ENCODE measurements at places on chromosomes 11 and 22.

DNA sequence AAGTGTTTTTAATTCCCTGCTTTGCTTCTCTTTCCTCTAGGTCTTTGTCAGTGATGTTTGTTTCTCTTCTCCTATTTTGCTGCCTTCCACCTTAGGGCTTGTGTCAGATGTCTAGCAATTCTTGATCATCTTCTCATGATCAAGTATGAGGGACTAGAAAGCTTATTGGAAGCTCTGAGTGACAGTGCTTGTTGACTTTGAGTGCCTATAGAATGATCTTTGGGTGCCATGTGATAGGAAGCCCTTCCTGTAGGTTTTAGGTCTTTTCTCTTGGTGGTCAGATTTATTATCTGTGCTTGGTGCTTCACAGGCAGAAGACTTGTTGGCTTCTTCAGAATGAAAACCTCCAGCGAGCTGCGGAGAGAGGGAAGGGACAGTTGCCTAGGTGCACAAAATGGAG lies 43.1 kb downstream of the BSX start:
- no peak for DNase-seq

DNA sequence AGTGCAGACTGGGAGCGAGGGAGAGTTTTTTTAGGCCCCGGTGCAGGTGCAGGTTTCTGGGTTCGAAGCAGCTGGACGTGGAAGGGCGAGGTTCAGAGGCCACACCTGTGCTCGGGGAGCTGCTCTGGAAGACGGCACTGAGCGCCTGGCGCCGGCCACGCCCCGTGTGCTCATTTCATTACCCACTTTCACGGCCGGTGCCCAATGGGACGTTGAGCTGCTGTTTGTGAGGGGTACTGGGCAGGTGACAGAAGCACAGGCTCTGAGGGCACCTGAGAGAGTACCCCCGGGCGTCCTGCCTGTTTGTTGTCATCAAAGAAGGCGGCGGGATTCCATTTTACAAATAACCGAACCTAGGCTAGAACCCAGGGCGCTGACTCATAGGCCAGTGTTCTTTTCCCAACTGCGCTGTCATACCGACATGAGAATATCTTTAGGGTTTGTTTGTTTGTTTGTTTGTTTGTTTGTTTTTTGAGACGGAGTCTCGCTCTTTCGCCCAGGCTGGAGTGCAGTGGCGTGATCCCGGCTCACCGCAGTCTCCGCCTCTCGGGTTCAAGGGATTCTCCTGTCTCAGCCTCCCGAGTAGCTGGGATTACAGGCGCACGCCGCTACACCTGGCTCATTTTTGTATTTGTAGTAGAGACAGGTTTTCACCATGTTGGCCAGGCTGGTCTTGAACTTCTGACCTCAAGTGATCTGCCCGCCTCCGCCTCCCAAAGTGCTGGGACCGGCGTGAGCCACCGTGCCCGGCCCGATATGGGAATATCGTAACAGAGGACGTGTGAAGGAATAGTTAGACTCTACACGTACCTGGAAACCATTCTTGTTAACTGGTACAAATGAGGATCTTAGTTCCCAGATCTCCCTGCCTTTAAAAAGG lies 16.6 kb upstream of the SPTBN2 start:
- DNase-seq = no peak

GRCh38 chr11:73201249-73201648 lies 16.8 kb upstream of the P2RY2 start:
- no peak for DNase-seq

DNA sequence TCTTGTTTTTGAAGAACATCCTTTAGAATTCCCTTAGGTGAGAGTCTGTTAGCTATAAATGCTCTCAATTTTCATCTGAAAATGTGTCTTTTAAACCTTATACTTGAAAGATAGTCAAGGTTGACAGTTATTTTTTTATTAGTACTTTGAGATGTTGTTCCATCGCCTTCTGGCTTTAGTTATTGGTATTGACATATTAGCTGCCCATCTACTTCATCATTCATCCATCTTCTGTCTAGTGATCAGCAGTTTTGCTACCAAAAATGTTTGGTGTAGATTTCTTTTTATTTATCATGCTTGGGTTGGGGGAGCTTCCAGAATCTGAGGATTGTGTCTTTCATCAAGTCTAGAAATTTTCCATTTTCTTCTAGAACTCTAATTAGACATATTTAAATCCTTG lies 3.3 kb upstream of the CD6 start:
- no peak for DNase-seq

- no peak for DNase-seq
Measured at GRCh38 chr11:118530683-118531596, at the start of gene TMEM25. Gene TMEM25, plus strand, starts transcription at chr11:118531192. Its CDS starts 610 bp downstream, at chr11:118531802.

DNA sequence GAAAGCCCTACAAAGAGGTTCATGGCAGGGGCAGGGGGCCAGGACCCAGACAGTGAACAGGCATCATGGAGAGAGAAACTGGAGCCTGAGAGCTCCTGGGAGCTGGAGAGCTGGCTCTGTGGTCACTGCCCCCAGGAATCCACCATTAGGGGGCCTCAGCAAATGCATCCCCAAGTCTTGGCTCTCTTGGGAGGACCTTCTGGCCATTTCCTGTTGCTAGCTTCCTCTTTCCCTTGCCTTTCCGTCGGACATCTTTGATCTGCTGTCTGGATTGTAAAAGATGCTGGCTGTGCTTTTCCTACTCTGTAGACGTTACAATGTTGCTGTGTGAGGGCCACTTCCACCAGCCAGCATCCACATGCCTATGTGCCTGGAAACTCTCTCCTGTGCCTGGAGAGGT lies 7.1 kb upstream of the CRYBB2 start:
- DNase-seq = peak; percentile 30

DNA sequence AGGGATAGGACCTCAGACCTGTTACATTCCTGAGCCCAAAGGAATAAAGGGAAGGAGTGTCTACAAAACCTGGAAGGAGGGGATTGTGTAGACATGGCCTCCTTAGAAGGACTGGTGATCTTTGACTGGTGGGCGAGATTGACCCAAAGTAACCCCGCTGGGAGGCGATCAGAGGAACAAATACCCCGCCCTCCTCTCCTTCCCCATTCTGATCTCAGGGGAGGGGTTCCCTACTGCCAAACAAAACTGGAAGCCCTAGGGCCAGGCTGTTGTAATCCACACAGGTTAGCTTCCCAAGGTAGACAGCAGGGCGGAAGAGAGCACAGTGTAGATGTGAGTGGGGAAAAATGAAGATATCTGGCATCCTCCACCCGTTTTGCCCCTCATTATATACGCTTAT lies 24.7 kb downstream of the NCF4 start:
- no peak for DNase-seq

DNA sequence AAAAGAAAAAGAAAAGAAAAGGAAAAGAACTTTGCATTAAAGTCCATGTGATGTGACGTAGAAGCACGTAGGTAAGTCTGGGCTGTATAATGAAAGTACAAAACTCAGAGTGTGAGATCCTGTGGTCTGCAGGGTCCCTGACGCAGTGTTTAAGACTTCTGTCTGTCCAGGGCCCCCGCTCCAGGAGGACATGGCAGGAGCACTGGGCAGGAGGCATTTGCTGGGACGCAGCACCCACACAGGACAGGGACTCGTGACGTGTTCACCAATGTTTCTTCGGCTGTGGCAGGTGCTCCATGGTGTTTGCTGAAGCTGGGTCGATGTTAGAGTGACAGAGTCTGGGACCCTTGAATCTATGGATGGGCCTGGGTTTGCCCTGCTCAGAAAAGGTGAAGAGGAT lies 348.1 kb downstream of the BRD1 start:
- no peak for DNase-seq

GRCh38 chr11:64998690-64999431 lies 2.1 kb upstream of the BATF2 start:
- no peak for DNase-seq

DNA sequence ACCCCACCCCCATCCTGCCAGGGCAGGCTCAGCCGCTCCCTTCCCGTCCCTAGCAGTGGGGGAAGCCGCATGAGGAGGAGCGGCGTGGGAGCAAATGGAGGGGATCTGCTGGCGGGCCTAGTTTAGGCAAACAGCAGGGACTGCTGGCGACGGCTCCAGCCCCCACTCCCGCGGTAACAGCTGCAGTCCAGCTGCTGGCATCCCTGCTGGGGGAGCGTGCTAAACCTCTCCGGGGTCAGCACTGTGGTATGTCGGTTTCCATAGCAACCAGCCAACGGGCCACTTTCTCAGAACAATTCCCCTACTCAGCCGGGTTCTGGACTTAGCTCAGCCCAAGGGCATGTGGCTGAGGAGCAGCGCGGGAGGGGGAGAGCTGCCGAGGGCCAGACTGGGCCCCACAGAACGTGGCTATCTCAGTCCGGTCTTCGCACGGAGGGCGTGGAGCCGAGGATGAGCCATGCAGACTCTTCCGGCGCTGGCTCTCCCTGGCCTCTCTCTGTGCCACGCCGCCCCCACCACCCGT lies 98.8 kb downstream of the PKNOX2 start:
- DNase-seq = no peak

DNA sequence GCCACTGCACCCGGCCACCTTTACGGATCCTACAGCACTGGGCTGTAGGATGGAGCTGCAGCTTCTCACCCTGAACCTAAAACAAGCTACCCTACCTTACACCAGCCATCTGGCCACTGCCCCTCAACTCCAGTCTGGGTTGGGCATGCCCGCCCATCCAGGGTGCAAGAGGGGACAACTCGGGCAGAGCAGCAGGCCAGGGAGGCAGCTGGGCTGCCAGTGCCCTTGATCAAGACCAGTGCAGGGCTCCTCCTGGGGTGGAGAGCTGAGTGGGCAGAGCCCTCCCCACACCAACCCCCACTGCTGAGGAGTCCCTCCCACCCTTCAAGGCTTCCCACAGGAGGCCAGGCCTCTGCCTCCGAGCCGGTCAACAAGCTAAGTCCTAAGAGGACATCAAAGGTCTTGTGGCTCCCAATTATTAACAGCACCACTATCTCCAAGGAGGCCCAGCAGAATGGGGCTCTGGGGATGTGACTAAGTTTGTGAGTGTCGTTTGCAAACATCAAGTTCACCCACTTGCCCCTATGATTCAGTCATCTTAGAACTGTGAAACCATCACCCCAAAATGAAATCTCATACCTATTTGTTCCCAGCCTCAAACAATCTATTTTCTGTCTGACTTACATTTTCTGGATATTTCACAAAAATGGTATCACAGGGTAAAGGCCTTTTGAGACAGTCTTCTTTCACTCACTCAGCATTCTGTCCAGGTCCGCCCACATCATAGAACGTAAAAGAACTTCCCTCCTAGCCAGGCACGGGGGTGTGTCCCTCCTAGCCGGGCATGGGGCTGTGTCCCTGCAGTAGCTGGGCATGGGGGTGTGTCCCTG lies 11.0 kb downstream of the GATD1 start:
- no peak for DNase-seq

DNA sequence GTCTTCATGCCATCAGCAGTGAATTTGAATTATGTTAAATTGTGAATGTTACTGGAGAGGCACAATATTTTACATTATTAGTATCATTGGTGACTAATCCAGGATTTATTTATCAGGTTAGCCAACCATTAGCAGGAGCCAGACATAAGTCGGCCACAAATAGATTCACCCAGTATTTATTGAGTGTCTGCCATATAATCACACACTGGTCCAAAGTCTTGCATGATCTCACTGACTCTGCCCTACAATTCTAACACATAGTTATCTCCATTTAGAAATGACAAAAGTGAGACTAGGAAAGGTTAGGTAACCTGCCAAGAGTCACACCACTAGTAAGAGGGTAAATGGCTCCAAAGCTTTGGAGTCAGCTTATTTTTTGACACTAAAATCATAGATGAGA lies 179.6 kb downstream of the BLID start:
- DNase-seq = no peak

DNA sequence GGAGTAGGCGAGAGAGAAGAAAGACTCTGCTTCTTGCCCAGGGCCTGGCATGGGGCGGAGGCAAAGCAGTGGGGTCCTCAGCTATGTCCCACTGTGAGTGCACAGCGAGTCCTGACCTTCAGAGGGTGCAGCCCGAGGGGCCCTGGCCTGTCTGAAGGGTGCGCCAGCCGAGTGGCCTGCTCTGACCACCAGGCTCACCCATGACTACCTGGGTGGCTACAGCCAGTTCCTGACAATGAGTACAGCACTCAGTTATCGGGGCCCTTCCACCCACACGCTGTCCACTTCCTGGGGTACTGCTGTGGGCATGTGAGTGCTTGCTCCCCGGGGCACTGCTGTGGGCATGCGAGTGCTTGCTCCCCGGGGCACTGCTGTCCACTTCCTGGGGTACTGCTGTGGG lies 74.1 kb upstream of the B3GAT1 start:
- DNase-seq = no peak

GRCh38 chr11:133966921-133967598 lies 10.3 kb upstream of the IGSF9B start:
- DNase-seq = no peak

Data from CMK (cell line).